ENCODE measurements at places on chromosomes 12 and 14. TPM values are rescaled to one million over a fixed set of nuclear protein-coding genes. Genes with fewer than 3 reads are reported as not detected.

DNA sequence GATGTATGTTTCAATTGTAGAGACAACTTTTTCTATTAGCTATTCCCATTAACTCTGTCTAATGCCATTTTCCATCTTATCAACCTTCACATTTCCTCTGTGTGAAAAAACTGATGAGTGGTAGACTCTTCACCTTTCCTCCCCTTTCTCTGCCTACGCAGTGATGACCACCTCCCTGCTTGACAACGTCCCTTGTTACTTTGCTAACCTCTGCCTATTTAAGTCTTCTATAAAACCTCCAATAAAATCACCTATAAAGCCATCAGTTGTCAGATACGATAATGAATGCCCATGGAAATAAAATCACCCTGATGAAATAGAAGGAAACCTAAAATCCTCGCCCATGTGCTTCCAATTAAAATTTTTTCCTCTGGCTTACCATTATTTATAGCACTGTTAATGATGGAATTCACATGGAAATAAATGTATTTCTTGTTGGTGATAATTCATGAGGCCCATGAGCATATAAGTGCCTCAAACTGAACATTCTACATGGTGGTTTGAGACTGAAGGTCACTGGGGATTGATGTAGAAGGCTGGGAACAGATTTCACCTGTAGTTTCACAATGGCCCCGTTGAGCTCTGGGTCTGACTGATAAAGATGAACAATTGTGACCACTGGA lies 1454.0 kb upstream of the SEL1L start:
- DNase-seq, result no peak

DNA sequence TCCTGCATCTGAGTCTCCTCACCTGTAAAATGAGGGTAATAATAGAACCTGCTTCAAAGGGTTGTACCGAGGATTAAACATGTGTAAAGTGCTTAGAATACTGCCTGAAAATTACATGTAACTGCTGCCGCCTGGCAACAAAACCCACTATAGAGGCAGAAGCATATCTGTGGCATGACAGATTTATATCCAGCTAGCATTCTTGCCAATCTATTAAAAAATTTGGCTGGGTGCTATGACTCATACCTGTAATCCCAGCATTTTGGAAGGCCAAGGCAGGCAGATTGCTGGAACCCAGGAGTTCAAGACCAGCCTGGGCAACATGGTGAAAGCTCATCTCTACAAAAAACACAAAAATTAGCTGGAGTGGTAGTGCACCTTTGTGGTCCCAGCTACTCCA lies 16.4 kb upstream of the KSR2 start:
- DNase-seq, result peak; percentile 74

GRCh38 chr12:99611117-99611516 lies 36.4 kb upstream of the GARIN6 start:
- peak; percentile 38 for DNase-seq

GRCh38 chr12:68140556-68140955 lies 19.0 kb downstream of the IFNG start:
- DNase-seq, result no peak

DNA sequence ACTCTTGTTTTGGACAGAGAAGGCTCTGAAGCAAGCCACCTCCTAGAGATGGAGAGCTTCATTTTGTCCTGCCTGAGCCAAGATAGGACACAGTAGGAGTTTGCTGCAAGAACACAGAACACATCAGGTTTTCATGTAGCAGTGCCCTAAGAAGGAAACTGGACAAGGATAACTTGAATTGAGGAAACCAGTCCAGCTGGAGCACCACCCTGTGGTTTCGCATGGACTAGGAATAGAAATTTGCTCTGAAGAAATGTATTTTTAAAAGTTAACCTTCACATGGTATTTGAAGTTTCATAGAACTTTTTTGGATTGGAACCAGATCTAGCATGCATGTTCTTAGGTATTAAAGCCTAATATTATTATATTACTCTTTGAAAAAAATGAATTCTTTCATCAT lies 68.8 kb downstream of the RERG start:
- DNase-seq, result peak; percentile 3

- no peak for DNase-seq
These were observed 2.8 kb downstream of the CARMIL3 start for GRCh38 chr14:24054646-24055045.

DNA sequence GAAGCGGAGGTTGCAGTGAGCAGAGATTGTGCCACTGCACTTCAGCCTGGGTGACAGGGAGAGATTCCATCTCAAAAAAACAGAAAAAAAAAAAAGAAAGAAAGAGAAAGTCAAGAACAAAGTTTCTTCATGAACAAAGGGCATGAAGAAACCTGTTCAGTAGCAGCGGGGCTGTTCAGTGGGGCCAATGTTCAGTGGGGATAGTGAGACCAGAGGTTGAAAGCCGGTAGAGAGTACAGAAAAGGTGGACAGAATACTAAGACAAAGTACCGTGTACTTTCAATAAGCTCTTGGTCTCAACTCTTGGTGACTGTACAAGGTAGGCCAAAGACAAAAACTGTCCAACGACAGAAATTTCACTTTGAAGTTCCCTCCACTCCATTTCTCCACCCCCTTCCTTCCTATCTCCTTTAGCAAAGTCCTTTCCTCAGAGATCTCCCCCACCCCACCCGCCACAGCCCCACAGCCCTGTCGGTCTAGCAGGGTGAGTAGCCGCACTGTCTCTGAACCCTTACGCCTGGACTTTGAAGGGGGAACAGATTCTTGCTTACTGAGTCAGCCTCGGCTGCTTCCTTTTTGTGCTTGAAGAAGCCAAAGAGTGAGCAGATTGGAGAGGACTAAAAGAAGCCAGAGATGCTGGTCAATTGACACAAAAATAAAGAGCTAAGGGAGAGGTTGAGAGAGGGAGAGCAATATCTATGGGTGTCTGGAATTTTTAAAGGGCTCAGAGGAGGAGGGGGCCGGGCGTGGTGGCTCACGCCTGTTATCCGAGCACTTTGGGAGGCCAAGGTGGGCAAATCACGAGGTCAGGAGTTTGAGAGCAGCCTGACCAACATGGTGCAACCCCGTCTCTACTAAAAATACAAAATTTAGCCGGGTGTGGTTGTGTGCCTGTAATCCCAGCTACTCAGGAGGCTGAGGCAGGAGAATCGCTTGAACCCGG lies 44.2 kb upstream of the FOS start:
- peak; percentile 46 for DNase-seq

- no peak for DNase-seq
These were observed 135.4 kb downstream of the TPH2 start for GRCh38 chr12:72074065-72074464.

DNA sequence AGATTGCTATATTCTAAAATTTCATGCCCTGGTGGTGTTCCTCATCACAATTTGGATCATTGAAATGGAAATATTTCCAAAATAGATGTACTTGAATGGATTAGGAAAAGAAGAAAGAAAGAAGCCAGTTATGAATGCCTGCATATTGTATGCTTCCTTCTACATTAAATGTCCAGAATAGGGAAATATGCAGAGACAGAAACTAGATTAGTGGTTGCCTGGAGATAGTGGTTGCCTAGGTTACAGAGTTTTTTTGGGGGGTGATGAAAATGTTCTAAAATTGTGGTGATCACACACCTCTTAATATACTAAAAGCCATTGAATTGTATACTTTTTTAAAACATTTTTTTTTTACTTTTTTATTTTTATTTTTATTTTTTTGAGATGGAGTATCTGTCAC lies 18.0 kb downstream of the TUBA1A start:
- no peak for DNase-seq

DNA sequence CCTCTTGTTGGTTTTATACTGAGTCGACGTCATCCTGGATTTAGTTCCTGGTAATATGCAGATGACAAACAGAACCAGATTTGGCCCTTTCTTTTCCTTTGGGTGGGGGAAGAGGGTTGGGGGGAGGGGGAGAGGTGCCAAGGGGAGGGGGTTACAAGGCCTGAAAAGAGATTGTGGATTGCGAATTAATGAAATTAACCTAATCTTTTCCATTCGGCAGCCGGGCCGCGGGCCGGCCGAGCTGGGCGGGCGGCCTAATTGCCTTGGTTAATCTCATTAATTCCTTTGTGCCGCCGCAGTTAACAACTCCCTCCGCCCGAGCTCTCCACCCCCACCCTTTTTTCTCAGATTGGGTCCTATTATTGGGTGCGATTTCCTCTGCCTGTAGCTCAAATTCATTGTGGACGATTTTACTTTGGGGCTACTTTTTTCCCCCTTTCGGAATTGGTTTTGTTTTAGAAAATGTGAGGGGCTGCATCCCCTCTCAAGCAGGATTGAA lies 387 bp upstream of the GSC start:
- DNase-seq, result no peak

GRCh38 chr14:106790189-106791036 lies 1264.0 kb downstream of the TMEM121 start:
- peak; percentile 36 for DNase-seq

- no peak for DNase-seq
These were observed 201.1 kb upstream of the LRIG3 start for GRCh38 chr12:59121451-59121850.

DNA sequence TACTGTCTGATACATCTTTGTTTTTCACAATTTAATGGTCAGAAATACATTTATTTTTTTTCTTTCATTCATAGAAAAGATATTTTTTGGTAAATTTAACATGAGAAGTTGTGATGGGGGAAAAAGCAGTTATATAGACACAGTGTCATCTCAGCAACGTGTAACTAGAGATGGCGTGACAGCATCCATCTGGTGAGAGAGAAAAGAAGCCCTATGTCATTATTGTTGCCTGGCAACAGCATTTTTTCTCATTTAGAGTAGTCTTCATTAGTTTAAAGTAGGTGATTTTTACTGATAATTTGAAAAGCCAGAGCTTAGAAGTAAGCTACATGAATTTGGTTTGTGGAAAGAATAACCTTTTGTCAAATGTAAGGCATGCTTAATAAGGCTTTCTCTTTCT lies 128.6 kb downstream of the ACSS3 start:
- no peak for DNase-seq

- DNase-seq, result peak; percentile 21
These were observed 175.3 kb upstream of the ALG10B start for GRCh38 chr12:38141239-38141638.

DNA sequence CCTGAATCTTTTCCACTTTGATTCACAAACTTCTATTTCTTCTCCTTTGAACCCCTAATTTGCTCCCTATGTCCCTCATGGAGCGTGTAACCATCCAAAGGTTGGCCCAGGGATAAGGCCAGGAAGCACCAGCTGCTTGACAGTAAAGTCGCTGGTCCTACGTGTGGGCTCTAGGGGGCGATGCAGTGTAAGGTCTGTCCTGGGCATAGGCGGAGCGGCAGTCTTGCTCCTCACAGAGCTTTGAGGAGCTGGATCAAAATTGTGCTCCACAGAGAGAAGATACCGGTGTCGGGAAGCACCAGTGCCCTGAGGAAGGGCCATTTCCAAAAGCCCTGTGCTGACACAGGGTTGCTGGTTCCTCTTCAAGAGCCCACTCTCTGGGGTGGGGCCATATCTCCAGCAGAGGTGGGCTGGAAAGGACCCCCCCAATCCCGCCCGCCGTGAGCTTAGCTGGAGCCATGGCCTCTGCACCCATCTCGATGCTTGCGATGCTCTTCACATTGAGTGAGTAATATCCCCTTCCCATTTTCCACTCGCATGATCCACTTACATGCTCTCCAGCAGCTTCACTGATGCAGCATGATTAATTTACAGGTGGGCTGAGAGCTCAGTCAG lies 49.9 kb upstream of the OR4E1 start:
- DNase-seq, result peak; percentile 32

- DNase-seq, result no peak
These were observed 76.3 kb downstream of the MAP1LC3B2 start for GRCh38 chr12:116635487-116635886.

GRCh38 chr12:23630524-23630923 lies 318.9 kb downstream of the SOX5 start:
- DNase-seq, result no peak

- DNase-seq, result no peak
These were observed 1343.7 kb downstream of the LRFN5 start for GRCh38 chr14:42950363-42950762.

DNA sequence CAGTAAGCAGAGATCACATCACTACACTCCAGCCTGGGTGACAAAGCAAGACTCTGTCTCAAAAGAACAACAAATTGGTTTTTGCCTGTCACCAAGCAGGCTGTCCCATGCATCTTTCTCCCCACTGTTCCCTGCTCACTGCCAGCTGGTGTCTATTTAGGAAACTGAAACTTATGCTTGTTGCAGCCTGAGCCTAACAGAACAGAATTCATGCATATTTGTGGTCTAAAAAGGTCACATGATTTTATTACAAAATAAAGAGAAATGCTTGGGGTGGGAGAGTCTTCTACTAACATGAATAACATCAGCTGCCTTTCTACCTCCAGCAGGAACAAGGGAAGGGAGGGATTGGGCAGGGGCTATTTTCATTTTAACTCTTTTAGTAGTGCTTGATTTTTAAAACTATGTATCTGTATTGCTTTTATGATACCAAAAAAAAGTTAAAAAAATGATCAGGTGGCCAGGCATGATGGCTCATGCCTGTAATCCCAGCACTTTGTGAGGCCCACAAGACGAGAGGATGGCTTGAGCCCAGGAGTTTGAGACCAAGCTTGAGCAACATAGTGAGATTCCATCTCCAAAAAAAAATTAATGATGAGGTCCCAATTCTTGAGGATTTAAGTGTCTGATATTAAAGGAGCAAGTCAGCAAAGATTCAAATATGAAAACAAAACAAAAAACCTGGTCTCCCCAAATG lies 923 bp downstream of the STAT2 start:
- peak; percentile 46 for DNase-seq

GRCh38 chr12:74537126-74537706 lies 419 bp upstream of the ATXN7L3B start:
- DNase-seq, result peak; percentile 75

Gene GALNT9
- not detected for total RNA-seq

Gene GUCY2C
- total RNA-seq, result not detected

Gene USP30
- 8.5 TPM for total RNA-seq

Gene SLCO1B3
- 14.2 TPM for total RNA-seq
